ENCODE measurements at places on chromosomes 1 and 21.

- DNase-seq: no peak
Observed at GRCh38 chr1:54486907-54487306, 61.1 kb upstream of the ACOT11 start.

DNA sequence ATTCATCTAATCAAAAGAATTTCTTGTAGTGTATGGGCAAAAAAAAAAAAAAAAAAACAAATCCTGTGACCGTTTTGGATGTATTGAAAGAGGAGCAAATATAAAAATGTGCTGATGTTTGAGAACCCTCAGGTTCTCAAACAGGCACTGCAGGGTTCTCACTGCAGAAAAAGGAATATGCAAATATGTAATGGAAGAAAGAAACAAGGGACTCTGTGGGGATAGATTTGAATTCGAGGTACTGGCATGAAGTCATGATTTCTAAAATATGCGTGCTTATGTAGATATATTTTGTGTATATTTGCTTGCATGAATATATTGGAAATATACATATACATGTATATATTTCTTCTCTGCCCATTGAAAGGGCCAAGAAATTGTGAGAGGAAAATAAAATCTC, 365.0 kb upstream of the RUNX1 start:
- DNase-seq: no peak

- DNase-seq: no peak
Observed at GRCh38 chr1:219587801-219588561, 24.9 kb downstream of the ZC3H11B start.

- DNase-seq: no peak
Observed at GRCh38 chr1:36879613-36880012, 154.7 kb downstream of the GRIK3 start.

DNA sequence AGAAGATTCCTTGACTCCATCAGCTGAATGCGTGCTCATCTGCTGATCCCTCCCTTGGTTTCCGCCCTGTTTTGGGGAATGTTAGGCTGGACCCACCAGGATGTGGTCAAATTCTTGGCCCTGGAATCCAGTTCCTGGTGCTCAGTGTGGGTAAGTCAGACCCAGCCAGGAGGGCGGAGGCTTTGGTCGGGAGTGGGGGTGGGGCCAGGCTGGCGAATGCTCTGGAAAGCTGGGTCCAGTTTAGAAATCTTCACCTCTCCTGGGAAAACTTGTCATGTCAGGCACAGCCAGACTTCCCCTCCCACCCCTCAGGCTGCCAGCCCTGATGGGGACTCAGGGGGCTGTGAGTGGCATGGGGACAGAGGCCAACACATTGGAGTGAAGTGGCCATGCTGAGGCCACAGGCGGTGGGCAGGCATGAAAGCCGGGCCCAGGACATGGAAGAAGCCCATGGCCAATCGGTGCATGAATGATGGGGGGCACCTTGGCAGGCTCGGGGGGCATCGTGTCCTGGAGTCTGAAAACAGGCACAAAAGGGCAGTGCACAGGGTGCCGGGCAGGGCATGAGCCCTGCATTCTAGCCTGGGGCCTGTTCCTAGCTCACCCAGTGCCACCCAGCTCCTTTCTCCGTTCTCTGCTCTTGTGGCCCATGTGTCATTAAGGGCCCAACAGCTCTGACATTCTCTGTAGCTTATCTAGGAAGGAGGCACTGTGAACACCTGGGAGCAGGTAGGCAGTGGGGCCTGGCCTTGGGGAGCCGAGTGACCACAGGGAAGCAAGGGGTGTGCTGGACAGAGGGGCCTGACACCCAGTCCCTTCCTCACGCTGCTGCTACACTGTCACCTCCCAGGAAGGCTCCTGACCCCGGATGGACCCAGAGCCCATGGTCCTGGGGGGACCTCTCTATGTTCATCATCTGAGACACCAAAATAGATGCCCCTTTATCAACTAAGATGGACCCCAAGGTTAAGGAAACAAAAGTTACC, 14.6 kb upstream of the PADI1 start:
- no peak for DNase-seq

- no peak for DNase-seq
Observed at GRCh38 chr1:46491443-46492268, 2.0 kb downstream of the DMBX1 start.

DNA sequence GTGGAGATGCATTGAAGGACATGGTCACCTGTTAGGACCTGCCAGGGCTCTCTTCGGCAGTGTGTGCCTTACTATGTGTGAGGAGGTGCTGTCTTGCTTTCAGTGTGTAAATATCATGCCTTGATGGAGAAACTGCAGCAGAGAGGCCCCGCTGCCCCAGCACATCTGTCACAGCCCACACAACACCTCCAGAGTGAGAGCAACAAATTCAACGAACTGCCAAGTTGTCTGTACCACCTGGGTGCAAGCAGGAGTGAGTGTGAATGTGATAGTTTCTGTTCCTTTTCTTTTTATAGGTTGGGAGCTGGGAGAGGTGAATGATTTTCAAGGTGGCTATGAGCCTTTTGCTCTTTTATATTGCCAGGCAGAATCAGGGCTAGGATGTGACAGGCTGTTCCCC, 114.6 kb upstream of the KIAA0040 start:
- DNase-seq: no peak

GRCh38 chr1:227915564-227916553, 31.9 kb downstream of the WNT9A start:
- DNase-seq: no peak

GRCh38 chr1:56577406-56578137, 1.8 kb downstream of the PLPP3 start:
- no peak for DNase-seq

GRCh38 chr1:229582011-229582694, 23.6 kb upstream of the ABCB10 start:
- DNase-seq: no peak

GRCh38 chr1:232678185-232678886, 48.4 kb upstream of the SIPA1L2 start:
- no peak for DNase-seq

DNA sequence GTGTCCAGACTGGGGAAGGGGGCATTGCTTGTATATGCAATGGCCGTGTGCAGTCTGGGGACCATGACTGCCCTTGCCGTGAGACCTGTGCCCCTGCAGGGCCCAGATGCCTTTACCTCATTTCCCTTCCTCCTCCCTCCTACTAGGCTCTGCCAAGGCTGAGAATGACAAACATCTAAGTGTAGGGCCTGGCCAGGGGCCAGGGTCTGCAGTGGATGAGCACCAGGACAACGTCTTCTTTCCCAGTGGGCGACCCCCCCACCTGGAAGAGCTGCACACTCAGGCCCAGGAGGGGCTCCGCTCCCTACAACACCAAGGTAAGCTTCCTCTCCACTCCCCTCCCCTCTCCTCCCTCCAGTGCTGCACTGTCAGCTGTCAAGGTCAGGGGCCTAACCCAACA, 49.5 kb downstream of the YARS1 start:
- no peak for DNase-seq

DNA sequence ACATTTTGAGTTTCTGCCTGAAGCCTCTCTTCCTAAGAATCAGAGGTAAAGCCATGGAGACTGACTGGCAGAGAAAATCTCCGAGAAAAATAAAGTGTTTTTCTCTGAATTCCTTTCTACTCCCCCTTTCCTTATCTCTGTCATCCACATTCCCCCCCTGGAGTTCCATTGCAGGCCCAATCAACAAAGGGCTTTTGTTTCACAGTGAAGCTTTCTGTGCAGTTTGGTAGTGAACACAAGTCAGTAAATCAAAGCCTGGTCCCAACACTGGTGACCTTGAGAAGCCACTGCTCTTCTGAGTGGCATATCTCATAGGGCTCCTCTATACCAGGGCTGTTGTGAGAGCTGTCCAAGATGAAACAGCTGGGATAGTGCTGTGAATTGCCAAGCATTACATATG, 228.4 kb downstream of the SEC16B start:
- no peak for DNase-seq

GRCh38 chr1:52929019-52929418, 1.9 kb downstream of the SCP2 start:
- no peak for DNase-seq

GRCh38 chr21:36769051-36769839, 70.3 kb downstream of the SIM2 start:
- no peak for DNase-seq

GRCh38 chr1:156693848-156694689, 11.3 kb downstream of the CRABP2 start:
- no peak for DNase-seq

GRCh38 chr21:26877018-26877417, 31.8 kb upstream of the ADAMTS1 start:
- no peak for DNase-seq

DNA sequence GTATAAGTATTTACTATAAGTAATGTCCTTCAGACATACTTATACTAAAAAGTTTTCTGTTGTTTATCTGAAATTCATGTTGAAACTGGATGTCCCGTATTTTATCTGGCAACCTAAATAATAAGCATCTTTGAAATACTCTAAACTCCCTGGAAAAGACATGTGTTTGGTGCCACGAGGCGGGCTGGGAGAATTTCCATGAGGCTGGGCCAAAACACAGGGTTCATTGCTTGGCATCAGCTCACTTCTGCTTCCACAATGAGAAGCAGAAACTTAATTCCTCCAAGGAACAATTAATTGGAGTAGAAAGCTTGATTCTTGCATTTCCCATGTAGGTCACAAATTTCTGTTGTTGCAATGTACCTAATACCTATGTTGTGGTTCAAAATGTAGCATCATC, 110.2 kb downstream of the PSMG1 start:
- DNase-seq: no peak

GRCh38 chr1:36743286-36744005, 260.7 kb upstream of the CSF3R start:
- no peak for DNase-seq

DNA sequence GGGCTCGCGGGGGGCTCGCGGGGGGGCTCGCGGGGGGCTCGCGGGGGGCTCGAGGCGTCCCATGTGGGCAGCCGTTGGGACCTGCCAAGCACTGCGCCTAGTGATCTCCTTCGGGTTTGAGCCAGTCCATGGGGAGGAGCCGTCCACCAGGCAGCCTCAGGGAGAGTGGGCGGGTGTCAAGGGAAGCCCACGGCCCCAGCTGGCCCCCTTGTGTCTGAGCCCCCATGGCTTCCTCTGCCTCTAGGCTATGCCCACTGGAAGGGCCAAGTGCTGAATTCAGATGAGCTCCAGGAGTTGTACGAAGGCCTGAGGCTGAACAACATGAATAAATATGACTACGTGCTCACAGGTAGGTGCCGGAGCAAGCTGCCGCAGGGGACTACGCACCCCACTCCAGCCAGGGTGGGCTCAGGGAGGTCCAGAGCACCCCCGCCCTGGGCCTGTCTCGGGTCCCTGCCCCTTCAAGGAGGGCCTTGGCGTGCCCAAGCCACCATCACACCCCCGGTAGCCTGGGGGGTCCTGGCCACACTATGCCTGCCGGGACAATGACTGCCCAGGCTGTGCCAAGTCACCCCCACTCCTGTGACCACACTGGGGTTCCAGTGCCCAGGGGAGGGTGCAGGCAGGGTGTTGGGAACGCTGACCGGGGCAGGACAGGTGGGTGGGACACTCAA, 22.6 kb downstream of the PDXK start:
- DNase-seq: no peak

DNA sequence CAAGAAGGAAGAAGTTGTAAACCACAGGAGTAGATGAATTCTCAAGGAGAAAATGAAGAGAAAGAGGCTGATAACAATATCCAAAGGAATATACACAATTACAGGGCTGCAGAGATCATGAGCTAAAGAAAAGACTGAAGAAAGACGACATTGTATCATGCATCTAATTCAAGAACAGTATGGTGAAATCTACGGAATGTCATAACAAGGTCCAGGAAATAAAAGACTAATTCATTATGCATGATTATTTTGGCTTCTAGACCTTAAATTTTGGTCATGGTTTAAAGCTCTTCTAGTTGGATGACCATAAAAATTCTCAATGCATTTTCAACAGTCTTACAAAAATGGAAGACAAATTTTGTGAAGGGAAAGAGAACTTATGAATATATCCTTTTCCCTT, 71.7 kb downstream of the SH3GLB1 start:
- DNase-seq: no peak

DNA sequence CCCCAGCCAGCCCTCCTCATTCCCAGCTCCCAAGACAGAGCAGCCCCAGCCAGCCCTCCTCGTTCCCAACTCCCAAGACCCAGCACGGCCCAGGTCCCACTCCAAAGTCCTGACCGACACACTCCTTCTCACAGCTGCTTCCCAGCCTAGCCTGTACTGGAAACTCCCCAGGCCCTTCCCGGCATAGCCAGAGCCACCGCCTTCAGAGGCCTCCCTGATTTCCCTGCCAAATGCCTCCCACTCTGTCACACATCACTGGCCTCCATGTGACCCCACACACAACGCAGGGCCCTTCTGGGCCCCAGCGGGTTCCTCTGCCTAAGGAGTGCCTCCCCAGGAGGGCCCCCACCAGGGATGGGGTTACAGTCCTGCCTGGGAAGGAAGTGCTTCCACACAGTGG, 2.8 kb downstream of the UBE2J2 start:
- no peak for DNase-seq

DNA sequence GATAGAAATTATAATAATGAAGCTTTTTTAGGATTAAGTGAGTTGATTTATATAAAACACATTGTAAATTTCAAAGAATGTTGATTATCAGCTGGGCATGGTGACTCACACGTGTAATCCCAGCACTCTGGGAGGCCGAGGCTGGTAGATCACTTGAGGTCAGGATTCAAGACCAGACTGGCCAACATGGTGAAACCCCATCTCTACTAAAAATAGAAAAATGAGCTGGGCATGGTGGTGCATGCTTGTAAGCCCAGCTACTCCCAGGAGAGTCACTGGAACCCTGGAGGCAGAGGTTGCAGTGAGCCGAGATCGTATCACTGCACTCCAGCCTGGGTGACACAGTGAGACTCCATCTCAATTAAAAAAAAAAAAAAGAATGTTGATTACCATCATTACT, 18.4 kb downstream of the ADAMTS1 start:
- DNase-seq: no peak

DNA sequence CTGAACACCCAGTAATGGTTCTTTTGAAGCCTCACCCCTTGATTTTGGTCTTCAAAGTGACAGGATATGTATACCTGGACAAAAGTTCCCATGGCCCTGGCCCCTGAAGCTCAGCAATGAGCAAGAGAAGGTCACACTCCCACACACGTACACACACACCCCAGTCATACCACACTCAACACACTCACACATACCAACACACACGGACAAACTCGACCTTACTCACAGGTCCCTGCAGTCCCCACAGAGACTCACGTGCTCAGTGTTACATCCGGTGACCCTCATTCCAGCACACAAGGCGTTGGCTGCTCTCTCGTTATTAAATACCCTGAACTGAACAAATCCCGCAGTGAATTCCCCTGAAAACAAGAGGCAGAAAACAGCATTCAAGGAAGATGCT, 5.9 kb downstream of the ITLN1 start:
- no peak for DNase-seq

- no peak for DNase-seq
Observed at GRCh38 chr1:183206538-183207122, 20.6 kb downstream of the LAMC2 start.
